Brain microvascular endothelial cell (primary cell): ENCODE measurements at places on chromosomes 11 and 22.

- no peak for DNase-seq
These were observed 55.1 kb downstream of the MTMR3 start for GRCh38 chr22:29937940-29938693.

DNA sequence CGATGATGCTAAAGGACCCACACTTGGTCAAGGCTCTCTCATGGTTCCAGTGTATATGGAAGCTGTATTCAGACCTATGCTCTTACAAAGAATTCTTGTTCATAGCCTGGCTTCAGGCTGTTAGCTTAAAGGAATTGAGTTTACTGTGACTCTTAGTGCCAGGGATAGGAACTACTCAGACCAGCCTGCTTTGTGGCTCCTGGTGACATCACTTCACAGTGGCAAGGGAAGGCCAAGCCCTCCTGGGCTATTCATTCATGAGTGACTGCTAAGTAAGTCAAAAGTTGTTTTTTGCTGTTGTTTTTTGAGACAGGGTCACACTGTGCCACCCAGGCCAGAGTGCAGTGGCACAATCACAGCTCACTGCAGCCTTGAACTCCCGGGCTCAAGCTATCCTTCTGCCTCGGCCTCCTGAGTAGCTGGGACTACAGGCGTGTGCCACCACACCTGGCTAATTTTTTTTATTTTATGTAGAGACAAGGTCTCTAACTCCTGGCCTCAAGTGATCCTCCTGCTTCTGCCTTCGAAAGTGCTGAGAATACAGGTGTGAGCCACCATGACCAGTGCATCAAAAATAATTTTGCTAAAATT lies 9.6 kb downstream of the ART5 start:
- DNase-seq = no peak

DNA sequence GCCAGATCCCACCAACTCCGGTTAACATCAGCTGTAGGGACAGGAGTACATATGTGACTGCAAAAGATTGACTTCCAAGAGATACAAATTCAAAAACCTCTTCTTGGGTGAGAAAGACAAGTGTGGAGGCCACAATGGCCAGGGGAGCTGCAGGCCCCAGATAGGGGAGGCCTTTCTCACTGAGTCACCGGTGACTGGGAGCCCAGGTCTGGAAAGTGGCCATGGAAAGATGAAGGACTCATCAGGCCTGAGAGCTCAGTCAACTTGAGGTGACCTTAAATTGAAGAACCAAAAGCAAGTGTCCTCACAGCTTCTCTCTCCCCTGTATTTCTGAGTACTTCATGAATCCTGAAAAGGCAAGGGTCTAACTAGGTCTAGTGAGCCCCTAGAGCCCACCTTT lies 90.4 kb upstream of the CLPB start:
- DNase-seq = peak; percentile 63

DNA sequence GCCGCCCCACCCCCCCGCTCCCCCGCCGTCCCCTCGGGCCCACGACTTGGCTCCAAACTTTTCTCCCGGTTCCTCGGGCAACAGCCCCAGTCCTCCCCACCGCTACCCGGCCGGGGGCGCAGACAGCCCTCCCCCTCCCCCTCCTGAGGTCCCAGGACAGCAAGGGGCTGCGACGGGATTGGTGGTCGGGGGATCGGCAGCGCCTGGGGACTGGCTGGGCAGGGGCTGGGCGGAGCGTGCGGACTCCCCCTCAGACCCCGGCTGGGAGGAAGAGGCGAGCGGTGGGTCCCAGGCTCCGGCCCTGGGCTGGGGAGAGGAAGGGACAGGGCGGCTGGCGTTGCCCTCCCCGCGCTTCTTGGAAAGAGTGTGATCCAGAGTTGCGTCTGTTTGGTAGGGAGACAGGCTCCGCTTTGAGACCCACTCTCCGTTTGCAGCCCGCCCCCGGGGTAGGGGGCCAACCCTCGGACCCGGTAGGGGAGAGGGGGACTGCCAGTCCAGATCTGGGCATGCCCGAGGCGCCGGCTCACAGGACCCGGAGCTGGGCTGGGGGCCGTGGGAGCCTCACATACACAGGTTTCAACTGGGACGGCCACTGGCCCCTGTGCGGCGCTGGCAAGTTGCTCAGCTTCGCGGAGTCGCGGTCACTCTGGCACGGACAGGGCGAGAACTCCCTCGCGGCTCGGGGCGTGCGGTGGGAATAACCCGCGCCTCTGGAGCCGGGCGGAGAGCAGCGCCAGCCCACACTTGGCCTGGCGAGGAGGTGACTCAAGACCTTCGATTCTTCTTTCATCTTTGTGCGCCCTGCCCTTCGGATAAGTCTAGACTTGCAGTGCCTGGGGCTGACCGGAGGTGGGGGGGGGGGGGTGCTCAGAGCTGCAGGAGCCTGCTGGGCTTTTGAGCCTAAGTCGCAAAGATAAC lies 999 bp downstream of the TSKU start:
- DNase-seq = peak; percentile 63

DNA sequence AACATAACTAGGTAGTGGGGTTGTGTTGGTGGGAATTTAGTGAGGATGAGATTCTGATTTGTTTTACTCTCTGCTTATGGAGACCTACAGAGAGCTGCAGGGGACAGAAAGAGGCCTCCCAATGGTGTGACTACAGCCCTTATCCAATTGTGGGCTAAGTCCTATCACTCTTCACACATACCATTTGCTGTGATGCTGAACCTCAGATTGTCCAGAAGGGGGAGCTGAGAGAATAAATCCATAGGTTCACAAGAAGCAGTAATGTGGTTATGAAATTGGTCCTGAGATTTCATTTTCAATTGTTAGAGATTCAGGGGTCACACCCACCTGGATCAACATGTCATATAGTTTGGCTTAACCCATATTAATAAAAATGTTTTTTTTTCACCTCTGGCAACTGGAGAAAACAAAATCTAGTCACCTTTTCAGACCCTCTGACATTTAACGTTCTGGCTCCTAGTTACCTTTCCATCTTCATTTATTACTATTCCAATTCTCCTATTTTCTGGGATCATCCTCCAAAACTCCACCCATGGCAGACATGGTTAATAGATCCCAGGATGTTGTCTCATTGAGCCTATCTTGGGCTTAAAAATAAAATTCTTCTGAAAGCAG lies 53.3 kb upstream of the PTPN5 start:
- DNase-seq = peak; percentile 37

DNA sequence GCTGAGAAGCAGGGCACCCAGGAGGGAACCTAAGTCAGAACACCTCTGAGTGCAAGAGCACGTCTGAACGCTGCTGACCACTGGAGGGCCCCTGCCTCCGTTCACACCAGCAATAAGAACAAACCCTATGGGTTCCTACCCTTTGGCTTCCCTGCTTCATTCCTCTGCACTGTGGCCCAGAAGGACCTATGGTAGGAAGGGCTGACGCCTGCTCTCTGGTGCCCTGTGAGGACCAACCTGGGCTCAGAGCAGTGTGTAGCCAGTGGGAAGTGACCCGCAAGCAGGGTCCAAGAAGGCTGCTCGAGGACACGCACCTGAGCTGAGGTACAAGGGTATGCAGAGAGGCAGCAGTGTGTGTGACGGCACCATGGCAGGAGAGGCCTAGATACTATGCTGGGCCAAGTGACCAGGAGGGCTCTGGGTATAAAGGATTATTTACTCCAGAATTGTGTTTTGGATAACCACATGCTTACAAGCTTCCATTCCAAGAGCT lies 68.8 kb upstream of the CLTCL1 start:
- no peak for DNase-seq
